ENCODE measurements at places on chromosomes 16 and 17.
A peak's percentile ranks its signal among the peaks of the same experiment; 100 is the strongest.

DNA sequence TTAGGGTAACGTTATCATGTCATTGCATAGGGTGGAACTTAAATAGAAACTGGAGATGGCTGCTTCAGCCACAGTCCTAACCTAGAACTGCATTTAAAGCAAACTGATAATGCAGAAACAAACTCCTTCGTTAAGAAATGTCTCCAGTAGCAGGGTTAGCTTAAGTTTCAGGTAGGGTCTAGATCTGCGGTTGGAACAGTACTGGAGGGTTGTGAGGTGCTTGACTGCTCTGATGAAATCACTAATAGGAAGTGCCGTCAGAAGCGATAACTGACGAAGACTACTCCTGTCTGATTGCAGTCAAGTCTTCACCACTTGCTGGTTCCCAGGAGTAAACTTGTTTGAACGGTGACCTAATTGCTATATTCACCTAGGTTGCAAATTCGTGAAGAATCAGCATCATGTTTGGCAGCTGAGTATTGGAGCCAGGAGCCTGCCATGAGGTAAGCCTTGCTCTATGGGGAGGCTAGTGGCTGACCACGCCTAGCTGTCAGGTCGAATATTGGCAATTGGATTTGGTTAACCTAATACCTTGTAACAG is 24.5 kb downstream of the TRPV2 start:
- peak; percentile 14 for DNase-seq

GRCh38 chr16:46743232-46743719 is 4.9 kb downstream of the MYLK3 start:
- DNase-seq, result no peak

- DNase-seq, result peak; percentile 51
These were observed 28.6 kb downstream of the SLC38A8 start for GRCh38 chr16:84013787-84014569.

DNA sequence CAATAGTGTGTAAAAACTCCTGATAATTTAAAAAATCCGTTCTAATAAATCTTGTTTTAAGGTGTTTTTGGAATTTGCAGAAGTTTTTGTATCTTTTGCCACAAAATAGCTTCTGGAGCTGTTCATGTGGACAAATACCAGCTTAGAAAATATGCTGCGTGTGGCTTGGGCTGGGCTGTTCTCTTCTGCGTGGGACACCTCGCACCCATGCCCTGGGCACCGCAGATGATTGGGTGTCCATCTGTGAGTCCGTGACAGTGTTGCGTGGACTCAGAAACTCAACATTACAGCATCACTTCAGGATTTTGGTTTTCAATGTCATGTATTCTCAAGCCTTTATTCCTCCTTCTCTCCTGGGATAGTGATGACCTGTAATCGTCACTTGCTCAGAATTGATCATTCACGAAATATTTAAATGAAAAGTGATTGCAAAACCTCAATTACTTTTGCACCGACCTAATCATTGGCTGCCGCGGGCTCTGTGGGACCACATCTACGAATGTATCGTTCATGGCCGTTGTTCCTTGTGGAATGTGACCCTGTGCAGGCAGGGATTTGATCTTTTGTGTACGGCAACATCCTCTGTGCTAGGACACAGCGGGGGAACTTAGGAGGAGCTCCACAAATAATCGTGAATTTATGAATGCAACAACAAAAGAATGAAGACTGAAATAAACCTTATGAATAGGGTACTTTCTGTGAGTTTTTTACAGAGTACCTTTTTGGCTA is 210.3 kb upstream of the FOXF1 start:
- no peak for DNase-seq

GRCh38 chr16:25271421-25271820 is 13.8 kb upstream of the ZKSCAN2 start:
- no peak for DNase-seq

DNA sequence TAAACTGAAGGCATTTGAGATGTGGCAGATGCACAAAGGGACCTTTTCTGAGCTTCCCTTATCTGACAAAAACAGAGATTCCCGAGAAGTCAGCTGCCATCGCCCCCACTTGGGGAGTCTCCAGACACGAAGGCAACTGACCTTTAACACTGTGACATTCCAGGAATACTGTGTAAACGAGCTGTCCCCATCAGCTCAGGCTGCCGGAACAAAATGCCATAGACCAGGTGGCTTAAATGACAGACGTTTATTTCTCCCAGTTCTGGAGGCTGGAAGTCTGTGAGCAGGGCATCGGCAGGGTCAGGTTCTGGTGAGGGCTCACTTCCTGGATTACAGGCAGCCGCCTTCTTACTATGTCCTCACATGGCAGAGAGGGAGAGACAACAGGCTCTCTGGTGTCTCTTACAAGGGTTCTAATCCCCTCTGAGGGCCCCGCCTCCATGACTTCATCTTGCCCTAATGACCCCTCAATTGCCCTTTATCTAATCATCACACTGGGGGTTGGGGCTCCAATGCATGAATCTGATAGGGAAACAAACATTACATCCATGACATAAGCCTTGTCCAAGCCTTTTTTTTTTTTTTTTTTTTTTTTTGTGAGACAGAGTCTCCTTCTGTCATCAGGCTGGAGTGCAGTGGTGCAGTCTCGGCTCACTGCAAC is 178.5 kb upstream of the RPL38 start:
- no peak for DNase-seq

- DNase-seq, result no peak
These were observed 74.6 kb downstream of the KSR1 start for GRCh38 chr17:27530764-27531391.

- DNase-seq, result no peak
These were observed 6.8 kb downstream of the FSCN2 start for GRCh38 chr17:81535007-81535328.

DNA sequence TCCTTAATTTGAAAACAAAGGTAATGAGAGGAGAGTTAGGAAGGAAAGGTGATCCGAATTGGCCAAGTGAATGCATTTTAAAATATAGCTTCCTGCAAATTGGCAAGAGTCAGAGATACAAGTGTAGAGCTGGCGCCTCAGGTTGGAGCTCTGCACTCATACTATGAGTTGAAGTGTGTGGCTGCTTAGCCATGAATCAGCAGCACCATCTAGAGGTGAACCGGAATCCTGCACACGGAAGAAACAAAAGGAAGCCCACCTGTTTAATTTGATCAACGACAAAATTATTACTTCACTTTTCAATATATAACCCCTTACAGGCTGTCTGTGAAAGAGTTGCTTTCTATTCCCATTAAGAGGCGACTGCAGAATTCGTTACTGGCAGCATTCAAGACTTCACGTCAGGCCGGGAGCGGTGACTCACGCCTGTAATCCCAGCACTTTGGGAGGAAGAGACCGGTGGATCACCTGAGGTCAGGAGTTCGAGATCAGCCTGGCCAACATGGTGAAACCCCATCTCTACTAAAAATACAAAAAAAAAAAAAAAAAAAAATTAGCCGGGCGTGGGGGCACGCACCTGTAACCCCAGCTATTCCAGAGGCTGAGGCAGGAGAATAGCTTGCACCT is 1253.7 kb upstream of the CDH8 start:
- DNase-seq, result peak; percentile 37

Data from NCI-H2081 (cell line).